ENCODE measurements at places on chromosomes 13 and 19.

GRCh38 chr19:1465191-1466016, 13.6 kb downstream of the C19orf25 start:
- DNase-seq, result no peak

- DNase-seq, result peak; percentile 98
These were observed 11.2 kb downstream of the ACTN4 start for GRCh38 chr19:38658462-38659306.

DNA sequence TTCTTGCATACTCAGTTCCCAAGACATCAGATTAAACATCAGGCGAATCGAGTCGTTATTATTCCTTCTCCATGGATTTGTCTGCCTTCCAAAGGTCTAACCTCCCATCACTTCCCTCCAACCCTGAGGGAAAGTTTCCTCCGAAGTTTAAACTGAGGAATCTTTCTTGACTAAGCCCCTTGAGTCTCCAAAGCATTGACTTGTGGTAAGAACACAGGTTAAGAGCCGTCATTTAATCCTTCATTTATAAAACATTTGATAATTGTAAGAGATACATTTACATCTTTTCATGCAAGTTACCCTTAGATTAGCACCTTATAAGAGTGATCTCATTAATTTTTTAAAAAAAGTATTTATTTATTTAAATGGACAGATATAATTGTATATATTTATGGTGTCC, at the start of gene OR7A10:
TSS of gene OR7A10 (minus strand) at position 101 of the 400 bp plus-strand sequence. CDS start 7,045 bp downstream, outside the sequence.
- no peak for DNase-seq

- no peak for DNase-seq
These were observed 10.4 kb upstream of the ZSWIM4 start for GRCh38 chr19:13784731-13785452.

DNA sequence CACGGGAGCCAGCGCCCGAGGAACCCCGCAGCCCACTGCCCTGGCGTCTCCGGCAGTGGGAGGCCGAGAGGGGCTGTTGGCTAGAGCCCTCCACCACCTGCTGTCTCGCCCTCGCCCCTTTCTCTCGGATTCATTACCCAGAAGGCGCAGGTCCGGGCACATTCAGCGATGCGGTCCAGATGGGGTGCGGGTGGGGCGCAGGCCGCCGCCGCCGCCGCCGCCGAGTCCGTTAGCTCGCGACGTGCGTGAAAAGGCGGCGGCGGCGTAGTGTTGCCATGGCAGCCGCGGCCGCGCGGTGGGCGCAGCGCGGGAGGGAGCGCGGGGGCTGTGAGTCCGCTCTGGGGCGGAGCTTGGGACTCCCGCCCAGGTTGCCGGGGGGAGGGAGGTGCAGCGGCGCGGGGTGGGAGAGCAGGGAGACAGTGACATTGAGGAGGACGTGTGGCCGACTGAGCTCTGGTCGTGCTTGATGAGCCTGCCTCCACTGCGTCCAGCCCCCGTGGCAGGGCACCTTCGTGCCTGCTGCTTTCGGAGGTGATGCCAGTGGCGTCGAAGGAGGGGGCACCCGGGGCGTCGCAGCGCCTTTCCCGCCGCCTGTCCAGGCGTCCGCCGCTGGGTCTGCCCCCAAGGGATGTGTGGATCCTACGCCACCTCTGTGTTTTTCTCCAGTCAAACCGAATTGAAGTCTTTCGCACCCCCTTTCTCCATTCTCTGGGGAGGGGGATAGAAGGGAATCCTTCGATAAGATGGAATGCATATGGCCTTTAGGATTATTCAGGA, at the start of gene KATNAL1:
TSS of gene KATNAL1 (minus strand) at position 358 of the 777 bp plus-strand sequence. CDS start 23,774 bp downstream, outside the sequence.
- DNase-seq, result peak; percentile 59

DNA sequence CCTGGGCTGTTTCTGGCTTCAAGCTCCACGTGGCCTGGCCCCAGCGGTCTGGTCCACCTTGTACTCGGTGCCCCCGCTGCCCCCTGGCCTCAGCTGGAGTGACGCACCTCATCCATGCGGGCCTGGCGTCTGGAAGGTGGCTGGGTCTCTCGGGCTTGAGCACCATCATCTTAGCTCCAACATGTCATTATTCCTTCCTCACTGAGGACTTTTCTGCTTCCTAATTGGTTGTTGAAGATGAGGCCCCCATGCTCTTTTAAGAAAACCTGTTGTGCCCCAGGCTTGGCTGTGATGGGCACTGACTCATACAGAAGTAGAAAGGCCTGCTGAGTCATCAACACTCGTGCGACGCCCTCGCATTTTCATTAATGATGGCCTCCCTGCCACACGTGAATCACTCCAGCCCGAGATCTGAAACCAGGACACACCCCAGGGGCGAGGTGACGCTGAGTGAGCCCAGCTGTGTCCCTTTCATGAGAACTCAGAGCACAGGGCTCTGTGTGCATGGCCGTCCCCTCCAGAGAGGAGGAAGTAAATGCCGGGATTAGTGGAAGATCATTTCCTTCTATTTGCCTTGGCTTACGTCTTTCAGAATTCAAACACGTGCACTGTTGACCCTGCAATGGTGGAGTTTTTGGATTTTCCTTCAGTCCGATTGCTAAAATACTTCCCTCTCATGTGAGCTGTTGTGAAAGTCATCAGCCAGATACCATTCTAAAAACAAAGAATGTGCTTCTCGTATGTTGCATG, 14.0 kb upstream of the GJA3 start:
- DNase-seq, result peak; percentile 77
